ENCODE measurements at places on chromosomes 6 and 20.

- no peak for DNase-seq
Observed at GRCh38 chr6:30075094-30075789, at the start of gene RNF39. Gene RNF39 (minus strand): TSS chr6:30075769. CDS start chr6:30075585, 184 bp downstream.

- DNase-seq, result no peak
Observed at GRCh38 chr20:49511788-49512525, 29.5 kb upstream of the KCNB1 start.

DNA sequence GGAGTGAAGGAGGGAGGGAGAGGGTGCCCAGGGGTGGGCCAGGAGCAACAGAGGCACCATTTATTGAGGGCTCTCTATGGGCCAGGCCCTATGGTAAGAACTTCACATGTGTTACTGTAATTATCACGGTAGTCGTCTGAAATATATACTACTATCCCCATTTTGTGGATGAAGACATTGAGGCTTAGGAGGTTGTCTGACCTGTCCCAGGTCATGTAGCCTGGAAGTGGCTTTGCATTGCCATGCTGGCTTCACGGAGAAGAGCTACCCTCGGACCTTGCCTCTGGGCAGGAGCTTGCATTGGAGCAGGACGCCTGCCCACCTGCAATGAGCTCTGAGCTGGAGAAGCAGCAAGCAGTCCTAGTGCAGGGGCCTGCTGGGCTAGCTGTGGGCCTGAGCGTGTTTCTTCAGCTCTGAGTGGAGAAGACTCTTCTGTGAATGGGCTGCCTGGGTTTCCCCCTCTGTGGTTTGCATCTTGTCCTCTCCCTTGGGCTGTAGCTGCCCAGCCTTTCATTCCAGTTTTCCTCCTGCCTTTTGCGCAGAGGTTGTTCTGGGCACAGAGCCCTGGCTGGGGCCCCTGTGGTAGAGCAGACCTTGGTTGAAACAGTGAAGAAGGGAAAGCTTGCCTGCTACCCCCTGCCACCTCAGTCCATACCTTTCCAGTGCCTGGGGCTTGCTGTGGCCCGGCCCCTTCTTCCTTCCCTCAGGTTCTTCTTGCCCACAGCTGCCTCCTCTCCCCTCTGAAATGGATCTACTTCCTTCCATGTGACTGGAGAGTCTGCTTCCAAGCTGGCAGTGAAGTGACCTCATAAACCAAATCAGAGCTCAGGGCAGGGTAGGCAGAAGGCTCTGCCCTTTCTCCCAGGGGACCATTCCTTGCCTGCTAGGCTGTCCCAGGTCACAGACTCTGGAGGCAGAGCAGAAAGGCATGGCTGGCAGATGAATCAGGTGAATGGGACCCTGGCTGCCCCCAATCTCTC is 24.1 kb upstream of the SRF start:
- DNase-seq, result no peak

DNA sequence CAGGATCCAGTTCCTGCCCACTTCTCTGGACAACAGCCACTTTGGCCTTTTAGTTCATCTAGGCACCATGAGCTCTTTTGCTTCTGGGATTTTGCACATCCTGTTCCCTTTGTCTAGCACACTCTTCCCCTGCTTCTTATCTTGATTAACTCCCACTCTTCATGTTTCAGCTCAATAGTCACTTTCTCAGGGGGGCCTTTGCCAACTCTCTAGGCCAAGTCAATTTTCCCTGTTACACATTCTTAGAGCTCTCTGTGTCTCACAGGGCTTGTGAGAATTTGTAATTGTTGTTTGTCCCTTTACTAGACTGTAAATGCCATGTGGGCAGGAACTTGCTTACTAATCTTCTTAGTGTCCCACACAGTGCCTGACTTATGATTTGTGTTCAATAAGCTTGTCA is 58.1 kb upstream of the EPB41L1 start:
- DNase-seq, result no peak

DNA sequence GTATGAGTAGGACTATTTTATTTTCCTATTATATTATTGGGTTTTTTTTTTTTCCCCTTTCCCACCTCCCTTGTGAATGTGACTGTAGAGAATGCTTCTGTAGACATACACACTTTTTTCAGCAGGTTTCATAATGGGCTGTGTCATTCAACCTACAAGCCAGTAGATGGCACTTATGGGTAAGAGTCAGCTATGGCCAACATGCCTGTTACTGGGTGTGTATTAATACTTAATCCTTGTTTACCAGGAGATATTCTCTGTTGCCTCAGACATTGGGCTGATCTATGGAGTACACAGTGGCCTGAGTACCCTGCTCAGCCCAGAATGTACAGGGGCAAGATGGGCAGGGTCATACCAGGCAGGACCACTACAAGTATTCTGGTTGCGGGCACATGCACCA is 382.5 kb downstream of the EPHA7 start:
- DNase-seq, result no peak

- DNase-seq, result no peak
Observed at GRCh38 chr6:161618831-161619454, 345.1 kb upstream of the AGPAT4 start.

- DNase-seq, result no peak
Observed at GRCh38 chr6:11536795-11537194, 754 bp upstream of the TMEM170B start.

DNA sequence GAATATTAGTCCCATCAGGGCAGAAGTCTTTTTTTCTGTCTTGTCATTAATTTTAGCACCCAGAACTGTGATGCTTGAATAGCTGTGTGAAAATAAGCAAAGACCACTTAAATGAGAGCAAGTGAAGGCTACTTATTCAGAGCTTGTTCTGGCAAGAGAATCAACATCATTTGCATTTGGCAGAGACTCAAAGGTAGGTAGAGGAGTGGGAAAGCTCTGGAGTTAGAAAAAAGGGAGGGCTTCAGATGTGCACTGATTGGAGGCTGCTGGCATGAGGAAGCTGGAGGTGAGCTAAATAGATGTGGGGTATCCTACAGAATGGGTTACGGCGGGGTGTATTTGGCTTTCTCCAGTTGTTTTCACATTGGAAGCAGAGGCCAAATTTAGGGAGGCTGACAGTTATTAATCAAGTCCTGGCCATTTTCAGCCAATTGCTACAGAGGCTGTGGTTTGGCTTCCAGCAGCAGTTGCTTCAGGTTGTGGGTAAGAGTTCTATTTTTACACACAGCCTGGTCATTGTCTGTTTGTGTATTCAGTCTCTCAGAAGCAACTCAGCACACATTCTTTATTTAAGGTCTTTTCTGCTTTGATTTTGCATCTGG is 254.3 kb downstream of the BTBD3 start:
- no peak for DNase-seq

- no peak for DNase-seq
Observed at GRCh38 chr6:112216662-112217551, 37.5 kb downstream of the LAMA4 start.

GRCh38 chr20:48041078-48041780 is 255.9 kb upstream of the SULF2 start:
- no peak for DNase-seq

DNA sequence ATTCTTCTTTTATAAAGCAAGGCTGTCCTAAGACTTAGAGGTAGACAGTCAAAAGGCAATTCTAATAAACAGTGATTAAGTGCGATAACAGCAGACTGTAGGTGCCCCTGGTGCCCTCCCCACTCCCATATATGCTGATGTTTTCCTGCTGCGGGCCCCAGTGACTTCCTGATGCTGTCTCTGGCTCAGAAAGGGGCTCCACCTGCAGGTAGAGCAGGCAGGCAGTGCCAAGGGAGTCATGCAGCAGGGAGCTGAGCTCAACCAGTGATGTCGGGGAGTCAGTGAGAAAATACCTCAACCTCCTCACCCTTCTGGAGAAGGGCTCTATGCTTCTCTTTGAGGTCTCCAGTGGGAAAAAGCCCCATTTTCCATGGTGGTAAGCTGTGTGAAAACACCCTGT is 126.7 kb upstream of the SSTR4 start:
- no peak for DNase-seq

DNA sequence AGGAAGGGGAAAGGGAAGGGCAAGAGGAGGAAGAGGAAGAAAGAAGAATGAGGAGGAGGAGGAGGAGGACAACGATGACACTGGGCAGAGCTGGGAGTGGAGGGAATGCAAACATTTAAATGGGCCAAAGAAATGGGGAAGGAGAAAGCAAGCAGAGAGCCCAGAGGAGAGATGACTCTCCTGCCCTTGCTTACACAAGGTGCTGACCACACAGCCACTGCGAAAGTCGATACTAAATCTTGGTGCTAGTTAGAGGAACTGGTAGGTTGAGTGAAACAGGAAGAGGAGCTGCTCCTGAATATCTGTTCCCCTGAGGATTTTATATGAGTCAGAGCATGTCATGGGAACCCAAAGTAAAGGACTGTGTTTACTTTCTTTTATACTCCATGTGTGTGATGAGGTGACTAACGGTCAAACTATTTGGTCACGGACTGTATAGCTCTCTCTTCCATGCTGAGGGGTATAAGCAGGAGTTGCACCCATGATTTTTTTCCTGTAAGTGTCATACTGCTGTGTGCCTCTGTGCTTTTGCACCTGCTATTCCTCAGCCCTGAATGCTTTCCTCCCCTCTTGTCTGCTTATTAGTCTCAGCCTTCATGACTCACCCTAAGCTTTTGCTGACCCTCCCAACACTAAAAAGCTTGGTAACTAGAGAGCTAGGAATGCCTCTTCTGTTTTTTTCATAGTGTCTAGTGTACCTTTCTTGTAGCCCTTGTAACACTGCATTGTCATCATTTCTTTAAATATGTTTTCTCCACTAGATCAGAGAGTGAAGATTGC is 9.5 kb upstream of the PAQR8 start:
- no peak for DNase-seq

- DNase-seq, result no peak
Observed at GRCh38 chr6:34022873-34023255, 123.0 kb downstream of the GRM4 start.

DNA sequence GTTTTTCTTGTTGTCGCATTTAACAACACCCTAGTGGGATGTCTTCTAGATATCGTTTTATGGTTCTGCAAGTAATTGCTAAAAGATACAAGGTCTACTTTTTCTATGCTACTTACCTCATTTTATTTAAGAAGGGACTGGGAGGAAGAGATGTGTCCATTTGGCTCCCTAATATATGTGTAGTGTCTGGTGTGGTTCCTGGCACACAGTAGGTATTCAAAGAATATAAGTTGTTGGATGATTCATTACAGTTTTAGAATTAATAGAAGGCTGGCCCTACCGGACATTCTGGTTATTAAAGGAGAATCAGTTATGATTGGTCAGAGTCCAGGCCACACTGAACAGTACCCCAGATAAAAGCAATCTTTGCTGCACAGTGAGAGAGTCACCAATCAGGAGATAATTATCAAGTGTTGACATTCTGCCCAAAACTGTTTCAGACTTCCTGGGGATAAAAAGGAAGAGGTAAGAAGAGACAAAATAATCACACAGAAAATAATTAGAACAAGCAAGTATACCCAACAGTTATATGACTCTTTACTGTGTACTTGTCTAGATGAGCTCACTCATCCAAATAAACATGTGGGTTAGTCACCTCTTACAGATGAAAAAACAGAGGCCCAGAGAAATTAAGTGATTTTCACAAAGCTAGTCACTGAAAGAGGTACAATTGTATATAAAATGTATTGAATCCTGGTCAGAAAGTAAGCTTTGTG is 7.0 kb downstream of the TMEM244 start:
- DNase-seq, result no peak

DNA sequence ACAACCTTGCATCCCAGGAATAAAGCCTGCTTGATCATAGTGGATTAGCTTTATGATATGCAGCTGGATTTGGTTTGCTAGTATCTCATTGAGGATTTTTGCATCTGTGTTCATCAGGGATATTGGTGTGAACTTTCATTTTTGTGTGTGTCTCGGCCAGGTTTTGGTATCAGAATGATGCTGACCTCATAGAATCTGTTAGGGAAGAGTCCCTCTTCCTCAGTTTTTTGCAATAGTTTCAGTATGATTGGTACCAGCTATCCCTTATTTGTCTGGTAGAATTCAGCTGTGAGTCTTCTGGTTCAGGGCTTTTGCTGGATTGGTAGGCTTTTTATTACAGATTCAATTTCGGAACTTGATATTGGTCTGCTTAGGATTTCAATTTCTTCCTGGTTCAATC is 132.5 kb downstream of the ZFAND3 start:
- DNase-seq, result no peak

DNA sequence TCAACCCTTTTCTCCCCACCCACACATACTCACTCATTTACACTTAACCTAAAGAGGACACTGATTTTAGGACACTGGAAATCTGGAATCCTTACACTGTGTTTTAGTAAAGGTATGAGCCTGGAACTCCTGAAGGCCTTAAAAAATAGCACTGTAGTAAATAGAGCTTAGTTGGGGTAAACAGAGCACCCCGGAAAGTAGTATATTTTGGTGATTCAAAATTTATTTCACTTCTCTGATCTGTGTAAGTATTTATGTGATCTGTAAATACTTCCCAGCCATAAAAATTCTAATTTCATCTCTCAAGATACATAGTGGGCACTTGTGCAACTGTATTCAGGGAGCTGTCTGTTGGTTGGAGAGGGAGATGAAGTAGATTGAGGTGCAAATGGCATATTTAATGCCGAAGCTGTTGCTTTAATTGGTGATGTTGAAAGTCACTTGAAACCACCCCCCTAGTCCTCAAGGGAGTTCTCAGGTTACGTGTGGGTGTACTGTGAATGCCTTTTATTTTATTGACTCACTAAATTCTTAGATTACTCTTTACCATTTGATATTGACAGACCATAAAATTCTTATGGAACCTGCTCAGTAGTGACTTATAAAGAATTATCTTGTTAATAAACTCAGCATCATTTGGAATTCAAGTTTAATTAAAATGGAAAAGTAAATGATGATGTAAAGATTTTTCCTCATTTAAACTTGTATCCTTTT is 154.9 kb downstream of the SOX4 start:
- no peak for DNase-seq

DNA sequence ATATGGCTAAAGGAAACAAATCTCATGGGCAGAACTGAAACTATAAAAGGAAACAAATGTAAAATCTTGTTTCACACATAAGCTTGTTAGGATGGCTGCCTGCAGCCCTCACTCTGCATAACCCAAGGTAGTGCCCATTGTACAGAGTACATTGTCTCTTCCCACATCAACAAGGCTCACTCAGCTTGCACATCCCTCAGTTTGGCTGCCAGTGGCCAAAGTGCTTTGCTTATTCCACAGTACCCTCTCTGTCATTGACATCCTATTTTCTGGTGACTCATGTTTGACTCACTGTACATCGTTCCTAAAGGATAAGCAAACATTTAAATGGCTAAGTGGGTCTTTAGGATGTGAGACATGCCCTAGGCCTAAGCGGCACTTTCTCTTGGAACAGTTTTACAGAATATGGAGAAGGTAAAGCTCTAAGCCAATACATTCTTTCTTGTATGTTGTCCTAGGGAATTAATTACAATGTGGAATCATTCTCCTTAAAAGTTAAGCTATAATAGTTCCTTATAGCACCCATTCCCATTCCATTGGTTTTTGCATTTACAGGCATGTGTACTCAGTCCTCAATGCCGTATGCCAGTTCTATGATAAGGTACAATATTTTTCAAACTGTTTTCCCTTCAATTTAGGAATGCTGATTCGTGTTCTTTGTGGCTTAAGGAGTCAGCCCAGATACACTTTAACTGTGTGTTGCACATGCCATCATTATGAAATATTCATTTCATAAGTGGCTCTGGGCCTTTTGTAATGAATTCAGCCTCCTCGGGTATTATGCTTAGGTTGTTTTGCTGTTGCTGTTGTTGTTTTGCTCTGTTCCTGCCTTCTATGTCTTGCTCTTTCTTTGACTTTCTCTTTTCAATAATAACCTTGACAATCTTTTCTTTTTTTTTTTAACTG is 5.5 kb downstream of the ANKEF1 start:
- DNase-seq, result no peak
